ENCODE measurements at places on chromosomes 13 and 19.

GRCh38 chr13:114275304-114275703, 6.1 kb upstream of the UPF3A start:
- no peak for DNase-seq

GRCh38 chr19:5145521-5146511, 176.9 kb downstream of the KDM4B start:
- DNase-seq = no peak

GRCh38 chr13:33940898-33941297, 122.9 kb downstream of the RFC3 start:
- DNase-seq = no peak

- DNase-seq = no peak
Observed at GRCh38 chr13:85588359-85588758, 210.9 kb downstream of the SLITRK6 start.

GRCh38 chr19:13154911-13155471, 4.8 kb downstream of the IER2 start:
- no peak for DNase-seq

- no peak for DNase-seq
Observed at GRCh38 chr19:39679791-39680168, 24.1 kb downstream of the LGALS16 start.

- no peak for DNase-seq
Observed at GRCh38 chr13:75762076-75762937, 126.2 kb downstream of the LMO7 start.

DNA sequence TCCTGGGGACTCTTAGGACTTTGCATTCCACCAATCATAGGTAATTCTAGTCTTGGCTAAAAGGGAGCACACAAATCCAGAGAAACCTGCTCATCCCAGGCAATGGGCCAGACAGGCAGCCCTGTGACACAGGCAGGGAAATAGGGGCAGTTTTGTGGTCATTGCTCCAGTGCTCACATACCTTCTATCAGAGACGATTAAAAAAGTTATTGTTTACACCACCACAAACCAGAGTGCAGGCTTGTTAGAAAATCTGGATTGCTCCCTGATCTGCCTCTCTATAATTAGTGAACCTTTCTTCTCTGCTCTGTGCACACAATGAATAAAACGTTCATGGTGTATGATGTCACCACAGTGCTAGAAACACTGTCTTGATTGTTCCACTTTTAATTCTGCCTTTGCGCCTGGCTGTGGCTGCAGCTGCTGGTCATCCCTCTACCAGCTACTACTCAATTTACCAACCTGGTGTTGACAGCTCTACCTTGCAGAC, 121.6 kb upstream of the SPATA13 start:
- no peak for DNase-seq

DNA sequence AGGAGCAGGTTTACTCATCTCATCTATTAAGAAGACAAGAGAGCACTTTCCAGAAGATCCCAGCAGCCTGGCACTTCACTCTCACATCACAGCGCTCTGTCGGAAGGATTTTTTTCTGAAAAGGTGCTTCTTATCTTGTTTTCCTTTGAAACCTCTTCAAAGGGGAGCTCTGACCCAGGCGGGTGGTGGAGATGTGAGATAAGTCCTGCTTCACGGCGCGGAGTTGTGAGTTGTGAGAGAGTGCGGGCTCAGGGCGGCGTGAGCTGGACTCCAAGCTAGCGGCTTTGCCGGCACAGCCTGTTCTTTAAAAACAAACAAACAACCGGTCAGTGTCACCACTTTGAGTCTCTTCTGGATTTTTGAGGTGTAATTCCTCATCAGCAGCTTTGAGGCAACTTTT, 169.0 kb upstream of the ARGLU1 start:
- no peak for DNase-seq

- no peak for DNase-seq
Observed at GRCh38 chr19:17001603-17002183, 24.9 kb downstream of the CPAMD8 start.

GRCh38 chr13:43516401-43516833, 270.4 kb downstream of the ENOX1 start:
- DNase-seq = no peak

DNA sequence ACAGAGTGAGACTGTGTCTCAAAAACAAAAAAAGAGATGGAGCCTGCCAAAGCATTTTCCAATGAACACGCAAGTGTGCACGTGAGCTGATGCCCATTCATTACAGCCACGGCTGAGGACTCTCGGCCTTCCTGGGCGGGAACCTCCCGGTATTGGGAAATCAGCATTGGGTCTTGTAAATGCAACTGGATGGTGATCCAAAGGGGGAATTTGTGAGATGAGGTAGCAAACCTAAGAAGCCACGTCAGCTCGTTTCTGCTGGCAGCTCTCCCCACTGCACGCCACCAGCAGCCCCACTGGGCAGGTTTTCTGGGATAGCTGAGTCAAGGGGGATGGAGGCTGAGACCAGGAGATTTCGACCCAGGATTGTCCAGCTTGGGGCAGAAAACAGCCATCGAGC, 11.5 kb downstream of the C13orf46 start:
- no peak for DNase-seq

DNA sequence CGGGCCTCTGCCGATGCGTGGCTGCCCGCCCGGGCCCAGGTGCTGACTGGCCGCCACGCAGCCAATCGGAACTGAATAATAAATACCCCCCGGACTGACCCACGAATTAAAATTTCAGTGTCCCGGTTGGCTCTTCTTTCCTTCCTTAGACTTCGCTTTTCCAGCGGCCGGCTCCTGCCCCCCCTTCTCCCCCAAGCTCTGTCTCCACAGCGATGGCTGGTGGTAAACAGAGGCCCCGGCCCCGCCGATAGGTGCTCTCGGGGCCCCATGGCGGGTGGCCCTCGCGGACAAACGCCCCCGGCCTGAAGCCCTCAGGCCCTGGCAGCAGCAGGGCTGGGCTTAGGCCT, 2.6 kb downstream of the ZBTB7A start:
- DNase-seq = no peak

DNA sequence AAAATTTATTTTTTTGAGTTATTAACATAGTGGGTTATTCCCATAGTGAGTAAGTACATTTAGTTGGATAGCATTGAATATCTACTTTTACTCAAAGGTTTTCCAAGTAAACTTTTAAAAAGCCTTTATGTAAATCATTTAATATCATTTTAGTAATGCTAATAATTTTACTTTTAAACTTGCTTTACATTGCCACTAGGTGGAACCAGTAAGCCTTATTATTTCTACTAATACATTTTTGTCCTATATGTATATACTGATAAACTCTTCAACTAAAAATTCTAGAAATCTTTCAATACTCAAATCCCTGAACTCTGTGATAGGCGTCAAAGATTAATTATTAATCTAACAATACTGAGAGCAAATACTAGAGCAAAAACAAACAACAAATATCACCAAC, 1709.2 kb upstream of the PCDH20 start:
- peak; percentile 14 for DNase-seq

DNA sequence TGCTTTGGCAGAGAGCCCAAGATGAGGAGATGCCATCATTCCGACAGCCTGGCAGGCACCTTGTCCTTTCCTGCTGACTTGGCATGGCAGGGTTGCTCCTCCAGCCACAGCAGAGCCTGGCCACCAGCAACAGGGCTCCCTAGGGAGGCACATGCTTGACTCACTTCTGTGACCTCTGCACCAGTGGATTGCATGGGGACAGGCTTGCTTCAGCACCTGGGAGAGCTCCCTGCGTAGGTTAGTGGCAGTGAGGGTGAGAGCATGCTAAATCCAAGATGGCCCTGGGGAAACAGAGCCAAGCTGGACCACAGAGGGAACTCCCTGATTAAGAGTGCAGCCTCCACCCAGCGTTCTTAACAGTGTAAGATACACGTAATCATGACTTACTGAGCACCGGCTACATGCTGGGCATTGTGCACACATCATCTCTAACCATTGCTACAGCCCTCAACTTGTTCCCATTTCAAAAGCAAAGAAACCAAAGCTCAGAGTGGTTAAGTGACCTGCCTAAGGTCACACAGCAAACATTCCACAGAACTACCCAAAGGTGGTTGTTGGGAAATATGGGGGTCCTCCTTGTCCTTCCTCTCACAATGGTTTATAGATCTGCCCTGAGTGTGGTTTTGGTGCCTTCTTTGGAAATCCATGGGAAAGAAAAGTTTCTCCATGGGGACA, 116.6 kb upstream of the UQCRFS1 start:
- DNase-seq = no peak

- DNase-seq = no peak
Observed at GRCh38 chr13:112734696-112735547, 45.1 kb downstream of the ATP11A start.

- no peak for DNase-seq
Observed at GRCh38 chr13:66222127-66222526, 1008.0 kb downstream of the PCDH9 start.

DNA sequence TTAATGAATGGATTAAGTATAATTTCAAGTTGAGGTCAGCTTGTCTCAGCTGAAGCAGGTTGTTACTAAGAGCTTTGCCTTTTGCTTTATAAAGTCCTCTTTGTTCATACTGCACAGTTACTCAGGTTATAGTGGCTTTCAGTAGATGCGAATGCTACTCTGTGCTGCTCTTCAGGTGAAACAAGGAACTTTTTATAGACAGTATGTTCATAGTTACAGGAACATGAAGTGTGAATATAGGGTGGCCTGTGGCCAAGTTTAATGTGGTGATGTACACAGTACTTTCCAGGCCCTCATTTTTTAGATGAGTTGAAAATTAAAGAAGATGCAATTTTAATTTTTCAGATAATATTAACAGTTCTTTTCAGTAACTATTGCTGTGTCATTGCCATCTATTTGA, 20.8 kb downstream of the SUGT1 start:
- no peak for DNase-seq

DNA sequence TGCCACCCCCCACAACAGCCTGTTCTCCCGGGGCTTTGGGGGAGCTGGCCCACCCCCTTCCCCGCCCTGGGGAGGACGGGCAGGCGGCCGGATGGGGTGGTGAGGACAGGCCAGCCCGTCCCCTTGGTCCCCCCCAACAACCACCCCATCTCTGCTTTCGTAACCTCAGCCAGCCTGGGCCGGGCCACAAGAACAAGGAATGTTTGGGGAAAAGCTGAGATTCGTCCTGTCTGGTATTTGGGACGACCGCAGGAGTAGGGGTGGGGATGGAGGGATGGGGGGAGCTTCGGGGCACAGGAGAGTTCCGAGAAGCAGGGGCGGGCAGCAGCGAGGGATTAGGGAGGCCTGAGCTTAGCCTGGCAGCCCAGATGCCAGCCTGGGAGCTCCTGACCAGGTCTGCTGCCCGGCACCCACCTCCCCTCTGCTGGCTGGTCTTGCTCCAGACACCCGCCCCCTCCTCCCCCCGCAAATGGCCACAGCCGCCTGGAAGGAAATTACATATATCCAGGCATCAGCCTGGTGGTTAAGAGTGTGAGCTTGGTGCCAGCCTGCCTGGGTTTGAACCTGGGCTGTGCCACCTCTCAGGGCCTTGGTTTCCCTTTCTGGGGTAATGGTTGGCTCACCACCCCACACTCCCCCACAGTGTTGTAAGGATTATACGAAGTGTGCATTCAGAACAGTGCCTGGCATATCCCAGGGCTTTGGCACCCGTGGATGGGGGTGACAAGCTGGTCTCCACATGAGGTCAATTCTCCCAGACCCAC, at the start of gene PODNL1:
TSS of gene PODNL1 (minus strand) at position 117 of the 764 bp plus-strand sequence. CDS start 236 bp downstream, outside the sequence.
- no peak for DNase-seq

- DNase-seq = no peak
Observed at GRCh38 chr13:46603165-46603603, 50.2 kb downstream of the LRCH1 start.

GRCh38 chr19:10113964-10114650, 2.6 kb downstream of the P2RY11 start:
- no peak for DNase-seq

DNA sequence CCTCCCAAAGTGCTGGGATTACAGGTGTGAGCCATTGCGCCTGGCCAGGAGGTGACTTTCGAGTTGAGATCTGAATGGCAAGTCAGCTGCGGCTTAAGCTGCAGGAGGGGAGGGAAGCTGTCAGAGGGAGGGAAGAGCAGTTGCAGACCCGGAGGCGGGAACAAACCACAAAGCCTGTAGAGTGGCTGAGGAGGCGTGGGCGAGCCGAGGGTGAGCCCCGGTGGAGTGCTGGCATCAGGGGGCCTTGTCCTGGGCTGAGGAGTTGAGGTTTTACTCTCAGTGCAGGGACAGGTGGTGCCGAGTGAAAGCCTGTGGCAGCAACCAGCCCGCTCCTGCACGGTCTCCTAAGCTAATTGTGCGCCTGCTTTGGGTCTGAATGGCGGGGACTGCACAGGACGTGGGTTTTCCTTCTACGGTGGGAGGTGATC, 24.2 kb downstream of the PPP1R37 start:
- DNase-seq = no peak

DNA sequence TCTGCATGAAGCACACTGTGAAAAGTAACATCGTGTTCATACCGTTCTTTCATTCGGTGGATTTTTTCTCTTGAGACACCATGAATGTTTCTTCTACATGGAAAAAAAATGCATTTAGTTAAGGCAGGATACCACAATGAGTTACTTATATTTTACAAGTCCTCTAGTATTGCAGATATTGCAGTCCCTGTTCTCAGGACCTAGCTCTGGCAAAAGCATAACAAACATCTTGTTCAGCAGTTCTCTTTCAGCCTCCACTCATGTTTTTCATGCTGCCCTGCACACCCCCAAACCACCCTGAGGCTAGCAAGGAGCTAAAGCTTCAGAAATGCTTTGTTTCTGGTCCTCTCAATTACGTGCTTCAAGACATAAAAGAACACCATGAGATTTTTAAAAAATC, 24.8 kb downstream of the N4BP2L1 start:
- DNase-seq = no peak

Measured in HS-27A (cell line).